ENCODE measurements at places on chromosomes 13 and 19.

DNA sequence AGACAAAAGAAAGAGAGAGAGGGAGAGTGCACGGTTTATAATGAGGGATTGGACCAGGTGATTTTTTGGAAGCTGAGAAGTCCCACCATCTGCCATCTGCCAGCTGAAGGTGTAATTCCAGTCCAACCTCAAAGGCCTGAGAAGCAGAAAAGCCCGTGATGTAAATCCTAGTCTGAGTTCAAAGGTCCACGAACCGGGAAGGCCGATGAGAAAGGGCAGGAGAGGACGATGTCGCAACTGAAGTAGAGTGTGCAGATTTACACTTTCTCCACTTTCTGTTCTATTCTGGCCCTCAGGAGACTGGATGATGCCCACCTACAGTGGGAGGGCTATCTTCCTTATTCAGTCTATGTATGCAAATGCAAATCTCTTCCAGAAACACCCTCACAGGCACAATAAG, 500.0 kb downstream of the DIAPH3 start:
- DNase-seq = no peak

GRCh38 chr13:54356209-54356608, 1327.6 kb downstream of the OLFM4 start:
- DNase-seq = no peak

GRCh38 chr13:75870397-75870903, 234.3 kb downstream of the LMO7 start:
- DNase-seq = peak; percentile 53

- DNase-seq = no peak
These were observed 5.0 kb downstream of the PALM3 start for GRCh38 chr19:14056741-14057356.

DNA sequence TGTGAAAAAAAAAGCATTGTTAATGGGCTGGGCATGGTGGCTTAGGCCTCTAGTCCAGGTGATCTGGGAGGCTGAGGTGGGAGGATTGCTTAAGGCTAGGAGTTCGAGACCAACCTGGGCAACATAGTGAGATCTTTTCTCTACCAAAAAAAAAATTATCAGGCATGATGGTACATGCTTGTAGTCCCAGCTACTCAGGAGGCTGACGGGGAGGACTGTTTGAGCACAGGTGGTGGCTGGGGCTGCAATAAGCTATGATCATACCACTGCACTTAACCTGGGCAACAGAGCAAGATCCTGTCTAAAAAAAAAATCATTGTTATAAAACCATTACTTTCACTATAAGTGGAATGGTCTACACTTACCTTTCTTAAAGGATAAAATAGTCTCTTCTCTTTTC, 30.4 kb downstream of the GPC6 start:
- no peak for DNase-seq

DNA sequence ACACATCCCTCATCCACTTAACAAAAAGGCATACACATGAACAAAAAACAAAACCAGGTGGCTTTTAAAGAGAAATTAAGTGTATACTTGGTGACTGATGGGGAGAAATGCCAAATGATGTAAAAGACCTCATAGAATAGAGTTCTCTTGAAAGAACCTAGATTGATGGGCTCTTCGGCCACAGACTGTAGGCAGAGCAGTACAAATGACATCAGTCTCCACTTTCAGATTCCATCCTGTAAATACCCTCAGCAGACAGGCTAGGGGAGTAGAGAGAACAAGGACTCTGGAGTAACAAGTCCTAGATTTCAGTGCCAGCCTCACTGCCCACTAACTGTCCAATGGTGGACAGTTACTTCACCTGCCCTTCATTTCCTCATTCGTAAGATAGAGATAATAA, 203.8 kb downstream of the MZT1 start:
- DNase-seq = no peak

DNA sequence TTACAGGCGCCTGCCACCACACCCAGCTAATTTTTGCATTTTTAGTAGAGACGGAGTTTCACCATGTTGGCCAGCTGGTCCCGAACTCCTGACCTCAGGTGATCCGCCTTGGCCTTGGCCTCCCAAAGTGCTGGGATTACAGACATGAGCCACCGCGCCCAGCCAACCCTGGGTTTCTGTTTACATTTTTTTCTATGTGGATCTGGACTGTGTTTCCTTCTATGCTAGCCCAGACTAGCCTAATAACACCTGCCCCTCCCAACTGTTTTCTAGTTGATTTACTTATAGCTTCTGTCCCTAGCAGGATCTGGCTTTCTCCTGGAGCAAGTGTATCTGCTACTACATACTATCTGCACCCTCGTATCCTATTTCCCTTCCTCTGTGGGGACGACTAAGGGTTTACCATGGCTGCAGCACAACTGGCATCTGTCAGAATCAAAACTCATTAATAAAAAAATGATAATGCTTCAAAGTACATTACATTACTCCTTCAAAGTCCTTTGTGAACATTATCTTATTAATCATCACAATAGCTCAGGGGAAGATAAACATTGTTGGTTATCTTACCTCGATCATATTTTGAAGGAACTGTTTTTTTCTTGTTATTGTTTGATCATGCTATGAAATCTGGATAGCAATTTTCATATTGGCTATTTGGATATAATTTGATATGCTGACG, 228.3 kb downstream of the KLF5 start:
- DNase-seq = no peak

DNA sequence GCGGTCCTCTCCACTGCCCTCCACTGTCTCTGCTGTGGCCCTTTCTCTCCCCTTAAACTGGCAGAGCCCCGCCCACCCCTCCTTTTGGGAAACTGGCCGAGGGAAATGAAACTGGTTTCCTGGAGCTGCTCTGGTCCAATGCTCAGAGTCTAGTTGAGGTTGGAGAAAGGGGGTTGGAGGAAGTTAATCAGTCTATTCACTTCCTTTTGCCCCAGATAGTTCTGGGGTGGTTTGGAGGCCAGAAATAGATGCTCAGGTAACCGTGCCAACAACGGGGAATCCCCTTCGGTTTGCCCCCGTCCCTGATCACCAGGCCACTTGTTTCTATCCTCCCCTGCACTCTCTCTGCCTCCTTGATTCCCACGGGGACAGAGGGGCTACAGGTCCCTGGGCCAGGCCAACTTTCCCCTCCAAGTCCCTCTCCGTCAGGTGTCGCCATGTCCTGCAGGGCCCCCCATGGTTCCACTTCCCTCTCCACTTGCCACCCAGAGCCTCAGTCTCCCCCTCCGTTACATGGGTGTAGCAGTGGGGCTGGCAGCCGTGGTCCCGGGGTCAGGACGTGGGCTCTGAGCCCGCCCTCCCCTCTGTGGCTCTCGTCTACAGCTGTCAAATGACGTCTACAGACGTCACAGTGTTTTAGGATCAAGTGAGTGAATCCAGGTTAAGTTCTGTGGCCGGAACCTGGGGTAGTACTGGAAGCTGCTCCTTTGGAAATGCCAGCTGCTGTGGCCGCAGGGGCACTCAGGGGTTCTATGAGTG, at the start of gene IL4I1:
Gene IL4I1, minus strand, starts transcription at position 25 of the 759 bp plus-strand sequence. CDS start 727 bp downstream, outside the sequence.
- DNase-seq = peak; percentile 37

DNA sequence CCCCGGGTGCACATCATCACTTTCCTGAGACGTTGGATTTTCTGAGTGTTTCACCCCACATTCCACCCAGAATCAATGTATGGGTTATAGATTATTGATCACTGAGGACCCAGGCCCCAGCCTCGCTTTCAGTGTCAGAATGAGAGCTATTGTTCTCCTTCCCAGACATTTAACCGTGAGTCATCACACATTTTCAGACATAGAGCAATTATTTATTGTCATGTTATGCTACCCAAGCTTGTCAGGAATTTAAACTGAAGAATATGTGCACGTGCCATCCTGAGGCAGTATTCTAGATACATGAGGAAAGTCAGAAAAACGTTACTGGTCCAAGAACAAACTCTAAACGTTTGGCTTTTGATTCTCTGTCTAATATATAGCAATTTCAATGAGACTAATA, 276.6 kb upstream of the ZNF507 start:
- no peak for DNase-seq

DNA sequence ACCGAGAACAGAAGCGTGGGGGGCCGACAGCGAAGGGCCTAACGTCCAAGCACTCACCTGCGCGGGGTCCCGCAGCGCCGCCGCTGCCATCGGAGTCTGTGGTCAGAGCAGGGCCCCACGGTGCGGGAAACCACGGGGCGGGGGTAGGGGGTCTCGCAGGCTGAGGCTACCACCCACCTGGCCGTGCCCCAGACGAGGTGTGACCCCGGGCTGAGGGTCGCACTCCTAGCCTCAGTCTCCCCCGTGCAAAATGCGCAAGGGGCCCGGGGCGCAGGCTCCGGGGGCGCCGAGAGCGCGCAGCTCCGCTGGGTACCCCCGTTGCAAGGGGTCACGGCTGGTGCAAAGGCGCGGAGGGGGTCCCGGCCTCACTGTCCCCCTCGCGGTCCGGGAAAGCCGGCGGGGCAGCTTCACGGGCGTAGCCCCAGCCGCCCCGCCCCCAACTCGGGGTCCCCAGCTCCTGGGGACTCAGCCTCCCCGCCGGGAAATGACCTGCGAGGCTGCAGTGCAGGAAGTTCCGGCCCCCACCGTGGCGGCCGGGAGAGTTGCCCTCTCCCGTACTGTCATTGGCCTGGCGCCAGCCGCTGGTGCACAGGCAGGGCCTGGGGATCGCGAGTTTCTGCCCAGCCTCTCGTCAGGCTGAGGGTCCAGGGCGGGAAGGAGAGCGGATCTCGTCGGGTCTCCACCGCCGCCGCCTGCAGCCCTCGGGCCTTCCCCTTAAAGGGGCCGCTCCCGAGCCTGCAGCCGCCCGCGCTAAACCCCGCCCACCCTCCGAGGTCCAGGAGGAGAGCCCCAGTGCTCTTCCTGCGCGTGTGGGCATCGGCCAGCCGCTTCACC, at the start of gene ZNF792:
Gene ZNF792, minus strand, starts transcription at position 657 of the 834 bp plus-strand sequence. Its CDS starts 567 bp downstream, at position 90.
- peak; percentile 92 for DNase-seq

- DNase-seq = no peak
These were observed at the start of gene CYSLTR2 for GRCh38 chr13:48653472-48653939. CYSLTR2 (plus strand) TSS chr13:48653929; CDS start chr13:48706818, 52,889 bp downstream.

DNA sequence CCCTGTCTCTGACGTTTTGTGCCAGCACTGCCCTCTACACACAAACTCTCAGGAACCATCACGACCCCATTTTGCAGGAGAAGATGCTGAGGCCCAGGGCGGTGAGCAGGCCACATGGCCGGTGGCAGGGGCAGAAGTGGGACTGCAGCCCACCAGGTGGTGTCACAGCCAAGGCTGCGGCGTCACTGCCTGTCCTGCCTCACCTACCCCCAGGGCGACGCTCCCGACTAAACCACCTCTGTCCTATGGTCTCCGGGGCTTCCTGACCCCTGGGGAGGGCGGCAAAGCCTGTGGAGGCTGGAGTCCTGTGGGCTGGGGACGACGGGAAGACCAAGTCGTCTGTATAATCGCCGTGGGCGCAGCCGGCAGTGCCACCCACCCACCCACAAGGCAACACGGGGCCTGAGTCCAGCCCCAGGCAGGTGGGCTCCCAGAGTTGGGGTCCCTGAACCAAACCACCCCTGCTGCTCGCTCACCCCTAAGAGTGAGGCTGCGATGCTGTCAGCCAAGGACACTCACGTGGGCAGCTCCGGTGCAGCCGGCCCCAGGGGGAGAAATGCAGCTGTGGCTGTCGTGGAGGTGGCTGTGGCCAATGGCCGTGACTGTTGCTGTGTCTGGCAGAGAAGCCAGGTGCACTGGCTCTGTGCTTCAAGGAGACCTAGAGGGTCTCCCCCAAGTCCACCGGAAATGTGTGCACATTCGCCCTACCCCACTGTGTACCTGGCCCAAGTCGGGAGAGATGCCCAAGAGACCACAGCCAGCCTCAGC, 29.7 kb downstream of the RASA3 start:
- DNase-seq = no peak

GRCh38 chr13:100535426-100536135, 53.0 kb downstream of the GGACT start:
- peak; percentile 61 for DNase-seq

DNA sequence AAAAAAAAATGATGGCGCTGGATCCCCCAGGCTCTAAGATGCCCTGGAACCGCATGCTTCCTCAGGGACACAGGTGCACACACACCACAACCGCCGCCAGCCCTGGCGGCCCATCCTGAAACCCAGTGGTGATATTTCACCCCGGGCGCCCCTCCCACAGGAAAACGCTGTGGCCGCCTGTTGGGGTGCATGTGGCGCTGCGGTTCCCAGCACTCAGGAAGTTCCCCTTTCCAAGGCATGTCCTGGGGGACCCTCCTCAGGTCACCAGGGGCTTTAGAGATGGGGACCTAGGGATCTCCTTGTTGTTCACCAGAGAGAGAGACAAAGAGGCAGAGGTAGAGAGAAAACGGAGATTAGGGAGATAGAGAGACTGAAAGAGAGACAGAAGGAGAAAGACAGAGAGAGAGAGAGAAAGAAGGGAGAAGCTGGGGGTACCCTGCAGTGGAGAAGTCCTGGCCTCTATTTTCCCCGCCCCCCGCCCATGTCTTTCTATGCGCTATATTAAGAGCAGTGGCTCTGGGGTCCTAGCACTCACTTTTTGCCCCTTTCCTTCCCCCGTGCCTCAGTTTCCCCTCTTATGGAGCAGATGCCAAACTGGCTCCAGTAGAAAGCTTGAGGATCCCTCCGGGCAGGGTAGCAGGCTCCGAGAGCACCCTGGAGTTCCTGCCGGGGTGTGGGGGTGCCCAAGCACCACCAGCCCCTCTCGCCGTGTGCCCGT, 2.3 kb downstream of the ADGRE2 start:
- DNase-seq = no peak

- no peak for DNase-seq
These were observed 55.7 kb downstream of the COL4A1 start for GRCh38 chr13:110251193-110251819.

DNA sequence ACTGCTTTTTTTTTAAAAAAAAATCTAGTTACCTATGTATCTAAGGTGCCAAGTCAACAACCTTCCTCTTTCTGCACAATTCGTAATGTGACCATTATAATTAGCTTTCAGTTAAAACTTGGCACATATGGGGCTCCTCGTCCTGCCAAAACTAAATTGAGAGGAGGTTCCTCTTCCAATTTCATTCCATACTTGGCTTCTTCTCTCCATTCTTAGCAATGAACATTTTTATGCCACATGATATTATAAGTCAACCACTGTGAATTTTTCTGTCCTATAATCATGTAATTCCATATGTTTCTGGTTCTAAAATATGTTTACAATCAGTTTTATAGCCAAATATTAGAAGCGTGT, 177.0 kb downstream of the DCLK1 start:
- DNase-seq = no peak

DNA sequence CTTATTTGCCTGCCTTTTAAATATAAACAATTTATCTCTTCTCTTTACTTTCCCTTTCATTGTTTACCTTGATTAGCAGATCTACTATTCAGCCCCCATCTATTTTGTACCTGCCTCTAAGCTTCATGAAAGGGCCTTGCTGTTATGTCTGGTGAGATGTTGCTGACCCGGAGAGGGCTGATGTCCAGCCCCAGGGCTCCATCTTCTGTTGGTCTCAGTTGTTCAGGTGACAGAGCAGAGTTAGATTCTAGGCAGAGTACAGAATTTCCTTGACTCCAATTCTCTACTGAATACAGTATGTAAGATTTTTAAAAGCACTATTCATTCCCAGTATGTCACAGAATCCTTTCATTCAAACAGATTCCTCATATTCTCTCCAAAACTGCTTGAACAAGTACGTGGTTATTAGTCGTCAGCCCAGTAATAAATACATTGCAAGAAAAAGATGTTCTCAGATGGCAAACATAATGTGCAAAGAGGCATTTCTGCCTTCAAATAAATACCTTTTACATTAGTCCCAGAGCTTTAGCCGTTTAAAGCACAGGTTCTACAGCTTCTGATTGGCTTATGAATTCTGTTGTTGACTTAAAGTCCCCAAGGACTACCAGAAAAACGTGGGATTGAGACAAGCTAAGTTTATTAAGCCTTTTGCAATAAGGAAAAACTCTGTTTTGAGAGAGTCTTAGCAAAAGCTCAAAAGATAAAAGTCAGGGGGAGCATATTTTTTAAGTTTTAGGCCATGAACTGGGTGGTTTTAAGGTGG, 159.1 kb downstream of the GPC5 start:
- DNase-seq = no peak

- peak; percentile 65 for DNase-seq
These were observed 16.5 kb downstream of the SHANK1 start for GRCh38 chr19:50702871-50703829.

- no peak for DNase-seq
These were observed 31.1 kb downstream of the TRPM4 start for GRCh38 chr19:49188626-49189200.

Data from AG20443 (cell line).